ENCODE measurements at places on chromosomes 4 and X. TPM values are rescaled to one million over a fixed set of nuclear protein-coding genes. Genes with fewer than 3 reads are reported as not detected.

NCAPG gene
- total RNA-seq, result 22.0 TPM

NSUN7 gene
- total RNA-seq, result 20.1 TPM

PRDM5 gene
- total RNA-seq, result 24.1 TPM

FAM9B gene
- total RNA-seq, result not detected

BMPR1B gene
- 21.1 TPM for total RNA-seq

RBM47 gene
- 64.3 TPM for total RNA-seq

DDIT4L gene
- 2.6 TPM for total RNA-seq

TENM3 gene
- total RNA-seq, result 51.9 TPM

NPY1R gene
- 13.7 TPM for total RNA-seq

TNMD gene
- total RNA-seq, result not detected

DGAT2L6 gene
- total RNA-seq, result not detected

DAPP1 gene
- total RNA-seq, result not detected

GPR173 gene
- 19.4 TPM for total RNA-seq

OPRPN gene
- total RNA-seq, result not detected

SRD5A3 gene
- total RNA-seq, result 12.1 TPM

CLRN2 gene
- not detected for total RNA-seq

CDKL5 gene
- 21.9 TPM for total RNA-seq

SSX3 gene
- total RNA-seq, result not detected

MAGEB18 gene
- total RNA-seq, result not detected

TLR1 gene
- 3.1 TPM for total RNA-seq

DGKK gene
- total RNA-seq, result 1.2 TPM

TLR6 gene
- 0.89 TPM for total RNA-seq

TSPAN7 gene
- 21.8 TPM for total RNA-seq

MAOA gene
- 12.0 TPM for total RNA-seq
